A172 (cell line): ENCODE measurements at places on chromosomes 2 and 18. TPM values are rescaled to one million over a fixed set of nuclear protein-coding genes. Genes with fewer than 3 reads are reported as not detected.

The AFF3 gene
- total RNA-seq = 1.9 and 6.7 TPM in 2 replicates

The NGEF gene
- total RNA-seq = 33.3 and 37.5 TPM in 2 replicates

The MAP3K19 gene
- not detected in 2 replicates for total RNA-seq

The ACMSD gene
- total RNA-seq = not detected in 2 replicates

The SCN9A gene
- total RNA-seq = 6.3 and 8.2 TPM in 2 replicates

The AKAIN1 gene
- total RNA-seq = not detected in 2 replicates

The CNDP1 gene
- not detected in 2 replicates for total RNA-seq

The DNAJC5G gene
- not detected in 2 replicates for total RNA-seq

The MYO5B gene
- total RNA-seq = 25.8 and 29.5 TPM in 2 replicates

The NT5DC4 gene
- total RNA-seq = 0.26 TPM in 1 of 2 replicates, not detected in the other

The RTP5 gene
- not detected in 2 replicates for total RNA-seq

The CBLN2 gene
- 0.12 TPM in 1 of 2 replicates, not detected in the other for total RNA-seq

The GPR35 gene
- 0.17 and 2.7 TPM in 2 replicates for total RNA-seq

The COPS7B gene
- total RNA-seq = 39.4 and 43.5 TPM in 2 replicates

GRCh38 chr18:57813245-57813644 lies 10.1 kb upstream of the ATP8B1 start:
- DNase-seq = peak; percentile 92

DNA sequence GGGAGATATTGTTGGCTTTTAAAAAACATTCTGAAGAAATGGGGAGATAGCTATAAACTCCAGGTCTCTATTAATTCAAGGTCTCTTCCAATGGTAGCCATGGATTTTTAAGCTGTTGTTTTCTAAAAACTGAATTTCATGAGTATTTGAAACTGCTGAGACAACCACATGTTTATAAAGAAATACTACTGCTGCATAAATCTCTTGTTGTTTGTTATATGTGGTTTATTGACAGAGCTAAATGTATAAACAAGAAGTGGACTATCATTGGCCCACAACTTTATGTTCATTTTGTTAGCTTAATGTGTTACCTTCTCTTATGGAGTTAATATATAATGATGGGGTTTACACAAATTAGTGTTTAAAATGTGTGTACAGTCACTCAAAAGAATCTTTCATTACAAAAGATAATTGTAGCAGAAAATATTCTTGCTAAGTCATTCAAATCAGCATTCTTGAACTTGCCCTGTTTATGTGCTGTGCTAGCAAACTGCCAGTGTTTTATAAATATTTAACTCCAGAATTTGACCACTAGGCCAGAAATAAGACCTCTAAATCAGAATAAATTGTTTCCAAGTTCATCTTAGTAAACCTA lies 242.1 kb downstream of the TMX3 start:
- DNase-seq = no peak

- peak; percentile 71 for DNase-seq
These were observed 25.3 kb upstream of the RPL31 start for GRCh38 chr2:100976645-100977391.

DNA sequence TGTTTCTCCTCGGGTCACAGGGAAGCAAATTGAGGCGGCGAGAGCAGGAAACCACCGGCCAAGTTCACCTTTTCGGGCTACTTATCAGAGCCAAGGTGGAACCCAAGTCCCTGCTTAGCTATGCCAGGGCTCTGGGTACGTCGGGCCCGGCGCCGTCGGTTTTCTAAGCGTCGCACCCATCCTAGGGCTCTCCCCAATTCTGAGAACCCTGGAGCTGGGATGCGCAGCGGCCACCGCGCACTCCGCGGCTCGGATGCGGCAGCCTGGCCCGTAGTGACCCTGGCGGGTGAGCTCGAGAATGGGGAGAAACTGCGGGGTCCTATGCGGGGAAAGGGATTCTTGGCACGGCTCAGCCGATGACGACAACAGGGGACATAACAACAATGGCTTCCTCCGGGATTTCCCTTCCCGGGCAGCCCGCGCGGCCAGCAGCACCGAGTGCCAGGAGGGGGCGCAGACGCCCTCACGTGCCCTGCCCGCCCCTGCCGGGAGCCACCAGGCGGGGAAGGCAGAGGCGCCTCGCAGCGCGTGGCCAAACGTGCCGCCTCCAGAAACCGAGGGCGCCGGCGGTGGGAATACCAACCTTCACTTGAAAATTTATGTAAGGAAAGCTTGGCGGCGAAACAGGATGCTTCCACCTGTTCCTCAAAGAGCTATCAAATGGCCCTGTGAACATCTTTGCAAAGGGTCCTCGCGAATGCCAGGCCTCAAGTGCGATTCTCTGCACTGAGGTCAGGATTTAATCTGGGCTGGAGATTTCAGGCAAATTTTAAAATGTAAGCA lies 2.1 kb upstream of the SLC30A3 start:
- DNase-seq = no peak

GRCh38 chr18:48934415-48934722 lies 16.4 kb downstream of the SMAD7 start:
- DNase-seq = no peak

- DNase-seq = no peak
These were observed 134.7 kb downstream of the TPGS2 start for GRCh38 chr18:36693931-36694620.

DNA sequence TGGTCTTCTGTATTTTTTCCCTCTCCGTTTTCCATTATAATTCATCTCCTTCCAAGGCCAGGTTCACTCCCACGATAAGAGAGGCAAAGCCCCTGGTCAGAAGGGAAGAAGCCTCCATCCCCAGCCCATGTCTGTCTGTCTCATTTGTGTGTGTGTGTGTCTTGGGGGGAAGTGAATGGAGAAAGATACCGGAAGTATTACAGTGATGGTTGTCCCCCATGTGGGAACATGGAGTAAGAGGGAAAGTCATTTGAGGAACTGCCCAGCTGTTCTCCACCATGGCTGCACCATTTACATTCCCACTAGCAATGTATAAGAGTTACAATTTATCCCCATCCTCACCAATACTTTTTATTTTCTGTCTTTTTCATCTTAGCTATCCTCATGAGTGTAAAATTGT lies 113.6 kb upstream of the ATP8B1 start:
- no peak for DNase-seq

DNA sequence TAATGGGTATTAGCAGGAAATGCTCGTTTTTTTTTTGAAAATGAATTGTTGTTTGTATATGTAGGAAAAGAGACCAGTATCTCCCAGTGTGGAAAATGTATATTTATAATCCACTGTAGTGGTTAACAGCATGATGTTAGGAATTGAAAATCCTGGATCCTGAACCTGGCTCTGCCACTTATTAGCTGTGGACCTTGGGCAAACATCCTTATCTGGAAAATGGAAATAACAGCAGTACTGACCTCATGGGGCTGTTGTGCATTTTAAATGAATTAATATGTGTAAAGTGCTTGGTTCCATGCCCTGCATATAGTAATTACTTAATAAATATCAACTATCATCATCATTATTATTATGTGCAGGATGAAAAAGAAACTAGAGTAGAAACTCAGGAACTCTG lies 251.3 kb downstream of the CDCA7 start:
- DNase-seq = no peak

DNA sequence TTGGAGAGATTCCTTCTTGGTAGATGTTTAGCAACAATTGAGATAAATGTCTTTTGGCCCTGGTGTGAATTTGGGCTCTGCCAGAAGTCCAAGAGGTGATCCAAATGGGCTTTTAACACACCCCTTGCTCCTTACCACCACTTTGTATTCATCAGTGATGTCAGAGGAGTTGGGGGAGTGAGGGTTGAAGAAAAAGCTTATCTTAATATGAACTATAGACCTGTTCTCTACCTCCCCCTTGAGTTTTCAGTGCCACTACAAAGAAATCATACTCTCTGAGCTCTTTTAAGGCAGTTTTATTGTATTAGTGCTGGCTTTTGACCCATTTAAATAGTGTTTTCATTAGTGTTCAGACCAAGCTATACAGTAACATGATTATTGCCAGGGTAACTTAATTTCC lies 229.1 kb downstream of the PHLPP1 start:
- no peak for DNase-seq

DNA sequence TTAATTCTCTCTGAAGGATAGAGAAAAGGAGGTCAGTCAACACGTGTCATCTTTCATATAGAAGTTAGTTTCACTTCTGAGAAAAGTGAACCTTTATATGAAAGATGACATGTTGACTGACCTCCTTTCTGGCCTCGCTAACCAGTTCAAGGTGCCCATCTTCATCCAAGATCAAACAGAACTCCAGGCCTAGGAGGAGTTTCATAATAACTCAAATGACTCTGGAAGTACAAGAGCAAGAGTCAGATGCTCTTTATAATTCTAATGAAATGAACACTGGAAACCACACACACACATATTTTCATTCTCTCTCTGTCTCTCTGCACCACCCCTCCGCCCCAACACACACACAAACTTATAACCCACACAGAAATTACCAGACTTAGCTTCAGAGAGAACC lies 16.3 kb downstream of the ANKRD44 start:
- no peak for DNase-seq

GRCh38 chr18:77065221-77065981 lies 67.2 kb downstream of the MBP start:
- peak; percentile 78 for DNase-seq

DNA sequence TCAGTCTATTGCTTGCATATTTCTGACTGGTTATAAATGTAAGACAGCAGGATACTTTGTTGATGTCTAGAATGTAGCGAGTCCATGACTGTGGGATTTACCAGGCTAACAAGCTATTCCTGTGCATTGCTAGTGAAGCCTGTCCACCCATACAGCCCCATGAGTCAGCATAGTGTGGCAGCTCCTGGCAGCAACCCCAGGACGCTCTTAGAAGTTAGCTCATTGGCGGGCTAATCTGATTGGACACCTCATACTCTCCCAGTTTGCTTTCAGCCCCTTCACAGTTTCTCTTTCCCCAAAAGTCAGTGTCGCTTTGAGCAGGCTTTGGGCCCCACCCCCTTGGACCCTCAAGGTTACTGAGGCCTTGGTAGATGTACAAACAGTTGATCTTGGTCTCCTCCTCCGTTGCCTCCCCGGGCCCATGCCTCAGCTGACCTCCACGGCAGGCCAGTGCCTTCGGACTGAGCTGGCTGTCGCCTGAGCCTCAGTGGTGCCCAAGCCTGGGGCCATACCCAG lies 48.0 kb downstream of the COA5 start:
- peak; percentile 95 for DNase-seq

DNA sequence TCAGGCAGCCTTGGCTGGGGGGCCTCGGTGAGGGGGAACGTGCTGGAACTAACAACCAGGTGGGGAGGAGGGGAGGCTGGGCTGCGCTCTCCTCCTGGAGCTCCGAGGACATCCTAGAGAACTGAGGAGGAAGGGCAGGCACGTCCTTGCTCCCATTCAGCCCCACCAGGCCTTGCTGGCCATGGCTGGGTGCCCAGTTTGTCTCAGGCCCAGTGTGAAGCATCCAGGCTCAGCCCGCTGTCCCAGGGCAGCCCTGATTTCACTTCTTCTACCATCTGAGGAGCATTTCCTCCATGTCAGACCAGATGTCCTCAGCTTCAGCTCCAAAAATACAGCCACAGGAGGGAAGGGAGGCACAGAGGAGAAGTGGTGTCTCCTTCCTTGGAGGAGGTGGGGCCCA lies 125.4 kb downstream of the CELF4 start:
- no peak for DNase-seq

DNA sequence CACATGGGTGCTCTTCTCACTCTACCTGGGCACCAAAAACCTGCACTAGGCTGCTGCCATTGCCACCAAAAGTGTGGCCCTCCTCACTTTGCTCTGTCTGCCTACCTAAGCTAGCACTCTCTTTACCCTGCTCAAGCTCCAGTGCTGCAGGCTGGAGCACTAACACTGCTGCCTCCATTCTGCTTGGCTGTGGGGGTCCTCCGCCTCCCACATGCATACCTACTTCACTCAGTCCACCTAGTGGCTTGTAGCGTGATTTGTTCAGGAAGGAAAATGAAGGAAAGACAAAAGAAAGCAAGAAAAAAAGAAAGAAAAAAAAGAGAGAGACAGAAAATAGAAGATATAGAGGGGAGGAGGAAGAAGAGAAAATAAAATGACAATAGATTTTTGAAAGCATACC lies 1339.4 kb upstream of the CHAC2 start:
- DNase-seq = no peak

DNA sequence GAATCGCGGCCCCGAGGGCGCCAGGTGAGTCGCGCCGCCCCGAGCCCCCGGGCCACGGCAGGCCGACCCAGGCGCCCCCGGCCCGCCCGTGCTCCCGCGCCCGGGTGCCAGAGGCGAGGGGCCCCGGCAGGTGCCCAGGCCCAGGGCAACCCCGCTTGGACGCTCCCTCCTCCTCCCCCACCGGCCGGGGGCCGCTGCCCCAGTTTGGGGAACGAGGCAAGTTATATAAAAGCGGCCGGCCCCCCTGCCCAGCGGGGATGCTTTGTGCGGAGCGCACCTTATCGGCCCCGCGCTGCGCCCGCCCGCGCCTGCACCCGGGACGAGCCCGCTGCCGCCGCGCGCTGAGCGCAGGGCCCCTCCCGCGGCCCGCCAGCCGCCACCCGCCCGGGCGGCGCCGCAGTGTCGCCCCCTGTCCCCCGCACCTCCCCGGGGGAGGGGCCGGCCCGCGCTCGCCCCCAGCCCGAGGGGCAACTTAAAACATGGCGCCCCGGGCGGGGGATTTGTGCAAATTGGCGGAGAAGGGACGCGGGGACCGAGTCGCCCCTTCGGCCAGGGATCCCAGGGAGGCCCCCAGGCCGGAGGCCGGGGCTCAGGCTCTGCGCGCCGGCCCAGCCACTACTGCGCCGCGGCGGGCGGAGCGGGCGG lies 639 bp downstream of the EPB41L3 start:
- no peak for DNase-seq

DNA sequence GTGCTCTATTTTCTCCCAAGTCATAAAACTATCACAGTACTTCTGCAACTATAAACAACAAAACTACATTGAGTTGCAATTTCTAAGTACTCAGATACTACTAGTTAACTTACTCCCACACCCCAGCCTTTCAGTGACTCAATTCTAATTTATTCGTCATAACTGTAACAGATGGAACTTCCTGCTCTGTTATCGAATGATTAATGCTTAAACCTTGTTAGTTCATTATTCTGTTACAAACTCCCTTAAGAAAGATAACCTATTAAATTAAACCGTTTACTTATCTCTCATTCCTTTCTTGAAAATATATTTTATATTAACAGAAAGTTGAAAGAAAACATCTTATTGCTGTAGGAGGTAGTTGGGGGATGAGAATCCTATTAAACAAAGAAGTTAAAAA lies 17.0 kb downstream of the TNFAIP6 start:
- DNase-seq = peak; percentile 95

- DNase-seq = no peak
These were observed 65.9 kb upstream of the YWHAQ start for GRCh38 chr2:9696731-9697130.

DNA sequence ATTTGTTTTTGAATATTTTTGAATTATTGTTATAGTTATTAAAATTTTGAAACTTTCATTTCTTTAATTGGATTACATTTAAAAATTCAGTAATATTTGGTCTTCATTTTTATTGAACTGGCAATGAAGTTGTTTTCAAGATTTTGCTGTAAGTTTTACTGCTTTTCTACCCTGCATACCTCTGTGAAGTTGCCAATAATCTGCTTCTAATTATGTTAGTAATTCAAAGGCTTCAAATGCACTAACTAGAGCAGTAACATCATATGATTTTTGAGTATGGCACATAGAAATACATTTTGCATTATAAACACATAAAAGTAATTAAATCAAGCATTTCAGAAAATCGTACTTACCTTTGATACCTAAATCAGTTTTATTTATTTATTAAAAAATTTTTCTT lies 40.3 kb upstream of the FAM171B start:
- no peak for DNase-seq

GRCh38 chr18:52569492-52569891 lies 229.5 kb downstream of the DCC start:
- peak; percentile 7 for DNase-seq

- no peak for DNase-seq
These were observed 68.4 kb downstream of the COL5A2 start for GRCh38 chr2:189111063-189111715.

- DNase-seq = no peak
These were observed 3.1 kb upstream of the SP5 start for GRCh38 chr2:170711774-170712652.

GRCh38 chr2:3610881-3611505 lies 16.1 kb downstream of the COLEC11 start:
- no peak for DNase-seq
